CD4-positive, alpha-beta T cell treated with Interferon gamma for 1 hour (primary cell): ENCODE measurements at places on chromosomes 12 and 14.

DNA sequence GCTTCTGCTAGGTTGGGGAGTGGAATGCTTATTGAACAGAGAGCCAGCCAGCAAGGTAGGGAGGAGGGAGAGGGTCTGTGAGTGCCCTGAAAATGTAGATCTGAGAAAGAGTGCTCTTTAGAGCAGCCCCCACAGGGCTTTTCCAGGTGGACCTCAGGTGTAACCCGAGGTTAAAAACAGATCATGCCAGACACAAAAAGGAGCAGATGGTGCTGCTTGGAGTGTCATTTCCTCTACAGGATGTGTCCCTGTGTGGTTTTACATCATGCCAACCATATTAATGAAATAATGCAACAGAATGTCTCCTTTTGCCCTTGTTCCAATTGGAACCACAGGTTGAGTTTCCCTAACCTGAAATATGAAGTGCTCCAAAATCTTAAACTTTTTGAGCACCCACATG lies 6.4 kb downstream of the SUSD6 start:
- DNase-seq, result no peak

- no peak for DNase-seq
These were observed 110.0 kb upstream of the CPM start for GRCh38 chr12:69042970-69043369.

GRCh38 chr14:88554457-88555286 lies at the start of gene PTPN21:
PTPN21 (minus strand) TSS chr14:88555007; CDS start chr14:88550417, 4,590 bp downstream.
- DNase-seq, result no peak

GRCh38 chr12:133192847-133193246 lies 11.6 kb downstream of the ZNF268 start:
- DNase-seq, result no peak

GRCh38 chr12:104345234-104346066 lies 41.9 kb downstream of the EID3 start:
- no peak for DNase-seq

GRCh38 chr12:77998236-77998786 lies 167.6 kb downstream of the NAV3 start:
- no peak for DNase-seq

- DNase-seq, result peak; percentile 29
These were observed 27.2 kb downstream of the SLC15A4 start for GRCh38 chr12:128796439-128797118.

DNA sequence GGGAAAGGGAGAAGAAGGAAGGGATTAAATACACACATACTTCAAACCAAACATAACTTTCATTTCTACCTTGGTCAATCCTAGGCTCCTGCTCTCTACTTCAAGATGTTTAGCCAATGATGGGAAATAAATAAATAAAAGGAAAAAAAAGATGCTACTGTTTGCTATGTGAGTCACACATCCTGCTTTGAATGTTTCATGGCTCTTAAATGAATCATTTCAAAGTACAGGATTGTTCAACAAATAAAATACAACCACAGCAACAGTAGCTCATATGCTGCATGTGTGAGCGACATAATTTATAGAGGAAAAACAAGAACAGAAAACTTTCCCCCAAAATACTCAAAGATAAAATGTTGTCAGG lies 54.3 kb upstream of the NPFF start:
- DNase-seq, result no peak

GRCh38 chr12:39764944-39765560 lies 145.4 kb upstream of the ABCD2 start:
- DNase-seq, result no peak

GRCh38 chr12:93813972-93814821 lies 137.0 kb downstream of the CRADD start:
- no peak for DNase-seq

- DNase-seq, result peak; percentile 75
These were observed 5.8 kb downstream of the ASB2 start for GRCh38 chr14:93970585-93970964.

- DNase-seq, result no peak
These were observed 80.6 kb upstream of the HIF1A start for GRCh38 chr14:61614693-61615092.
